ENCODE measurements at places on chromosomes 1 and 21. TPM values are rescaled to one million over a fixed set of nuclear protein-coding genes. Genes with fewer than 3 reads are reported as not detected.

GRCh38 chr1:12593621-12594066 lies 24.4 kb downstream of the DHRS3 start:
- peak; percentile 92 for DNase-seq

DNA sequence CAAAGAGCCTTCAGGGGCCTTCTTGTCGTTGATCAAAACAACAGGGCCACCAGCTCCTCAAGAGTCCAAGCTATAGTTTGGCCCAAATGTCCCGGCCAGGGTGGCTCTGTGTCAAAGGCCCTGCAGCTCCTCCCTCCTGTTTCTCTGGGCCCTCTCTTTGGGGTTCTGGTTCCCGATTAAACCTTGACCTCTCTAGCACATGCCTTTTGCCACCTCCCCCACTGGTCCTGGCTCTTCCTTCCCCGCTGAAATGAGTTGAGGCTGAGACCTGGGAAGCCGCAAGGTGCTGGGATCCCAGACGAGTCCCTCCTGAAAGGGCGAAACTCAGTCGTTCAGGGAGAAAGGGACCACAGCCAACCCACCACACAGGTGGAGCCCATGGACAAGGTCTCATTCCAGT lies 56.9 kb downstream of the CASZ1 start:
- DNase-seq = no peak

DNA sequence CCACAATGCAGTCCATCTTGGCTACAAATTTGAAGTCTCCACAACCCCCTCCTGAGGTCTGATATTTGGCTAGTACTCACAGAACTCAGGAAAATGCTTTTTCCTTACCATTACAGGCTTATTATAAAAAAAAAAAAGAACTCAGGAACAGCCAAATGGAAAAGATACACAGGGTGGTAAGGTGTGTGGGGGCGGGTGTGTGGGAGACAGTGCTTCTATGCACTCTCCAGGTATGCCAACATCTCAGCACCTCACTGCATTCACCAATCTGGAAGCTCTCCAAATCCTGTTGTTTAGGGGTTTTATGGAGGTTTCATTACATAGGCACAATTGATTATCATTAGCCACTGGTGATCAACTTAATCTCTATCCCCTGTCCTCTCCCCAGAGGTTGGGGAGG lies 126.9 kb downstream of the FAF1 start:
- no peak for DNase-seq

GRCh38 chr21:24714646-24715200 lies 892.6 kb downstream of the MRPL39 start:
- no peak for DNase-seq

Gene BSND
- not detected for total RNA-seq

- no peak for DNase-seq
Measured at GRCh38 chr1:98351561-98351960, 310.0 kb upstream of the SNX7 start.

Gene AQP10
- not detected for total RNA-seq

Gene OR2W3
- 0.97 TPM for total RNA-seq

Gene TMEM240
- total RNA-seq = 2.3 TPM

DNA sequence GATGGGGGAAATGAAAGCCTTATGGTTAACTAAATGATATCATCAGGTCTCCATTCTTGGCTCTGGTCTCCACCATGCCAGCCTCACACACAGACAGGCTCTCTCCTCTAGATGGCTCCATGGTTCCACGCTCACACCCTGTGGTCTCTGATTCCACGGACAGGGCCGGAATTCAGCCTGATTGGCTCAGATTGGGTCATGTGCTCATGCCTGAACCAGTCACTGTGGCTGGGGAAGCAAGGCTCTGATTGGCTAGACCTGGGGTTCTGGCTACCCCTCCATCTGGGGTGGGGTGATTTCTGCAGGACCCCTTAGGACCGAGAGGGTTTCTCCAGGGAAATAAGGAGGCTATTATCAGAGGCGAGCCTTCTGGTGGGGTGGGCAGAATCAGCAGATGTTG lies 277.0 kb downstream of the PTPRU start:
- peak; percentile 59 for DNase-seq

DNA sequence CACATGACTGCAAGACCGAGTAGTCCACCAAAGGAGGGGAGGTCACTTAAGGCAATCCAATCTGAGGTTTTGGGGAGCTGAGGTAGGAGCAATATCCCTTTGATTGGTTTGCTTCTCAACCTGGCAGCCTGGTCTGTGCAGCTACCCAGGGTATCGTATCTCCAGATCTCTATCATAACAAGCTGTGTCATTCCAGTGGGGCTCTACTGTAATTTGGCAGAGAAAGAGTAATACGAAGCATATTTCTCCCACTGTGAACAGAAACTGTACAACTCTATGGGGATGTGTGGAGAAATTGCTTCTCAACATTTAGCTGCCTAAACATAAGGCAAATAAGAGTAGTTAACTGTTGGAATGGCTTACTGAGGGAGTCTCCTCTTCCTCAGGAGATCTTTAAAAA lies 20.6 kb downstream of the CD101 start:
- DNase-seq = no peak
